ENCODE measurements at places on chromosomes 6 and 20. TPM values are rescaled to one million over a fixed set of nuclear protein-coding genes. Genes with fewer than 3 reads are reported as not detected.

Gene FYN
- 44.3 TPM for total RNA-seq

Gene PNRC1
- 231 TPM for total RNA-seq

Gene TTK
- total RNA-seq: 0.70 TPM

Gene TTLL9
- not detected for total RNA-seq

Gene TCP1
- total RNA-seq: 136 TPM

Gene AKAP12
- 103 TPM for total RNA-seq

Gene AGER
- total RNA-seq: 0.82 TPM

Gene CDH26
- total RNA-seq: not detected

Gene LY86
- not detected for total RNA-seq

Gene RAET1G
- total RNA-seq: 0.82 TPM

Gene PCSK2
- total RNA-seq: not detected

Gene RRAGD
- total RNA-seq: 1.5 TPM

Gene FGD2
- not detected for total RNA-seq

Gene CALHM5
- 1.4 TPM for total RNA-seq

Gene TFAP2A
- 0.12 TPM for total RNA-seq

Gene SNX14
- 52.5 TPM for total RNA-seq

Gene SIRPD
- total RNA-seq: not detected

Gene NUP153
- 18.1 TPM for total RNA-seq

Gene WTAP
- total RNA-seq: 52.9 TPM

Gene HSD17B8
- total RNA-seq: 5.7 TPM

Gene ASIP
- not detected for total RNA-seq

Gene MRPS18B
- 43.6 TPM for total RNA-seq

Gene HLA-DRB1
- total RNA-seq: not detected

Gene ARMC12
- not detected for total RNA-seq

Gene AURKA
- 3.2 TPM for total RNA-seq

Gene WFDC10B
- not detected for total RNA-seq

Gene PPIL6
- 0.94 TPM for total RNA-seq

Gene EEF1A2
- total RNA-seq: 0.09 TPM

Gene CPXM1
- total RNA-seq: 13.2 TPM

Gene PGM3
- 36.1 TPM for total RNA-seq

Gene MGME1
- 1.5 TPM for total RNA-seq

Gene PDYN
- not detected for total RNA-seq

Gene CALHM4
- total RNA-seq: not detected

Gene CPNE1
- total RNA-seq: 123 TPM

Gene ERVFRD-1
- total RNA-seq: not detected

Gene LRRC1
- total RNA-seq: 2.5 TPM

Gene GCM1
- total RNA-seq: not detected

Gene RARS2
- 36.3 TPM for total RNA-seq
